Stimulated activated CD8-positive, alpha-beta memory T cell treated with anti-CD3 and anti-CD28 coated beads, Interleukin-4, amount 100 ng/mL, for 4 hours (primary cell): ENCODE measurements at places on chromosomes 7 and 10.

DNA sequence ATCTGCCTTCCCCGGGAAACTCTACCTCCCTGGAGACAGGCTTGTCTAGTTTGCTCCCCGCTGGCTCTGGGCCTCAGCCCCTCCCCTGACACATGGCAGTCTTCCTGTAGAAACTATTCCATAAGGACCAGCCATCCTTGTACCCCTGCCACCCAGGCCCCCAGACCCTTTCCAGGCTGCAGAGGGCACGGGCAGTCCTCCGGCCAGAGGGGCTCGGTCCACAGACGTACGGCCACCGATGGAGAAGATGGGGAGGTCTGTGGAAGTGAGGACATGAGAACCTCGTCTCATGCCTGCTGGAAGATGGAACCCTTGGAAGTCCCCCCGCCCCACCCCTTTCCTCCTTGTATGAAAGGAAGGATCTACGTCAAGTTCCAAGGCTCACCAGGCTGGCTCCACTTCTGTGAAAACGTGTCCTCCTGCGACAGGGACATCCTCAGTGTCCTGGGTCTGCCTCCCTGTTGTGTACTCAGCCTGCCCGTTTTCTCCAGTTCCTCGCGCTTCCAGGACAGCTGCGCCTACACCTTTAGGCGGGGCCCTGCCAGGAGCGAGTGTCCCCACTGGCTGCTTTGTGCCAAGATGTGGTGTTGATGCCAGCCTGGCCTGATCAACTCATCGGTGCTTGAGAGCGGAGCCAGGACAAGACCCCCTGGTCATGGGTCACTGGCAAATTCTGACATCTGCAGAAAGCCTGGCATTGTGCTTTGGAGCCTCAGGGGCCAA lies 414.9 kb downstream of the GLRX3 start:
- DNase-seq, result no peak

- no peak for DNase-seq
Observed at GRCh38 chr7:150351587-150352194, 10.3 kb upstream of the RARRES2 start.

GRCh38 chr7:33243319-33243881 lies 114.0 kb downstream of the BBS9 start:
- DNase-seq, result no peak

DNA sequence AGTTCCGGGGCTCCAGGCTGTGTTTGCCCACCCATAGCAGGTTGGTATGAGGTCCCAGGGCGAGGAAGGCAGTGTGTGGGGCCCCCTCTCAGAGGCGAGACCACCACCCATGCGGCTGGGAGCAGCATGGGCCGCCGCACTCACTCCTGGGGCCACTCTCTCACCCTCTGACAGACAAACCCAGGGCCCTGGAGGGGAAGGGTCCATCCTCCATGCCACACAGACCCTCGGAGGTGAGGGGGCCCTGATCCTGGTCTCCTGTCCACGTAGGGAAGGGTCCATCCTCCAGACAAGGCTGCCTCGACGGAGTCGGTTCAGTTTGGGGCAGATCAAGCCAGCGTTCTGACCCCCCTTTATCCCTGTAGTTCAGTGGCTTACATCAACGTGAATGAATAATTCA lies 230.8 kb downstream of the ELFN1 start:
- DNase-seq, result no peak

DNA sequence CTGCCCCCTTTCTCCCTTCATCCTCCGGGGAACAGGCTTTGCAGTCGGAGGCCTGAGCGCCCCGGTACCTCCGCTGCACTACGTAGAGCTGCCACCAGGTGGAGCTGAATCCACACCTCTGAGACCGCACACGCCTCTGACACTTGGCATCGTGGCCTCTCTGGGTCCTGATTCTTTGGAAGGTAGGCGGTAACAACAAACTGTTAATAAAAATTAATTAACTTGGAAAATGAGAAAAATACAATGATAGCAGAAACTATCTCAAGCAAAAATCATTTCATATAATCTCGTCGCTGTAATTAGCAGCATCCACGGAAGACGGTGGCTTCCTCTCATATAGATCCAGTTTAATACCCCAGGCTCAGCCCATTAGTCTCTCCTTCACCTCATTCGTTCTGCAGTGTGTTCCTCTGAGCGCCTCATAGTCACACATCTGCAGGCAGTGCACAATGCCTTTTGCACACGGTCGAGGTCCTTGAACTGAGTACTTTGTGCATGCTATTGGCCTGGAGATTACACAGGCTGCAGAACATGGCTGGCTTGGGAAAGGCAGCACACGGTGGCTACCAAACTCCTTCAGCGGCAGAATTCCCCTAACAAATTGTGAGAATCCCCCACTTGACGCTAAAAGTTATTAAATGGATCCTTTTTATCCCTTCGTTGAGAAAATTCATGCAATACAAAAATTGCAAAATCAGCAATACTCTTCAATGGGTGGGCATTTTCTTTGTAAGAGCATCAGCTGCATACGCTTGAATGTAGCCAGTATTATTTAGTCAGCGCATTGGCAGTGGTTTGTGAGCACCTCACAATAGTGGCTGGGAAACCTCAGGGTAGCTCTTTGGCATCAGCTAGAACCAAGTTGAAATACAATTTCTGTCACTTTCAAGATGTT lies 18.7 kb downstream of the OR9A2 start:
- peak; percentile 69 for DNase-seq

- DNase-seq, result no peak
Observed at GRCh38 chr7:18354108-18355085, 141.2 kb upstream of the HDAC9 start.

GRCh38 chr7:84232646-84233045 lies 38.1 kb upstream of the SEMA3A start:
- DNase-seq, result no peak

GRCh38 chr10:5092848-5093790 lies 1.1 kb upstream of the AKR1C3 start:
- DNase-seq, result no peak

DNA sequence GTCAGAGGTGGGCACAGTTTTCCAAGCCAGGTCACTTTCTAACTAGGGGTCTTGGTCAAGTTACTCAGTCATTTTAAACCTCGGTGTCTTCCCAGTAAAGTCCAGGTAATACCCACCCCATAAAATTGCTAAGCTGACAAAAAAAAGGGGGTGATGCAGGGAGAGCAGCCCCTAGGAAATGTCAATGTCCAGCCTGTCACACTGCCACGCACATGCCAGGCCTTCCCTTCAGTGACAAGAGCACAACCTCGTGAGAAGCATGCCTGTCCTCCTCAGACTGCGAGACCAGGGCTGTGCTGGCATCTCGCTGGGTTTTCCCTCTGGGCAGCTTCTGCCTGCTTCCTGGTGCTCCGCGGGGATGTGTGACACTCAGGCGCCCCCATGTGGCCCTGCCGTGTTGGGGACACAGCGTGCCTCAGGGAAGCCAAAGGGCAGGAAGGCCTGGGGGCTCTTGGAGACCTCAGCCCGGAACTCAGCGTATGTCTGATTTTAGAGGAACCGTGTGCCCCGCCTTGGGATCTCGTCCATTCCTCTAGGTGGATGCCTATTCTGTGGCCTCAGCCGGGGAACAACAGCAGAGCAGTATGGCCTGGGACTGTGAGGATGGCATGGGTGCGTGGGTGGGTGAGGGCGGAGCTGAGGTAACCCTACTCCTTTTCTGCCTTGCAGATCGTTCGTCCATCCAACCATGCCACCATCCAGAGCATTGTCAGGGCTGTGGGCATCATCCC lies 10.2 kb upstream of the GDF2 start:
- DNase-seq, result peak; percentile 54

GRCh38 chr10:70063418-70064098 lies 10.9 kb downstream of the MACROH2A2 start:
- no peak for DNase-seq

GRCh38 chr10:56035489-56035888 lies 325.6 kb downstream of the ZWINT start:
- no peak for DNase-seq

- DNase-seq, result no peak
Observed at GRCh38 chr10:71380841-71381240, 15.9 kb upstream of the CDH23 start.

DNA sequence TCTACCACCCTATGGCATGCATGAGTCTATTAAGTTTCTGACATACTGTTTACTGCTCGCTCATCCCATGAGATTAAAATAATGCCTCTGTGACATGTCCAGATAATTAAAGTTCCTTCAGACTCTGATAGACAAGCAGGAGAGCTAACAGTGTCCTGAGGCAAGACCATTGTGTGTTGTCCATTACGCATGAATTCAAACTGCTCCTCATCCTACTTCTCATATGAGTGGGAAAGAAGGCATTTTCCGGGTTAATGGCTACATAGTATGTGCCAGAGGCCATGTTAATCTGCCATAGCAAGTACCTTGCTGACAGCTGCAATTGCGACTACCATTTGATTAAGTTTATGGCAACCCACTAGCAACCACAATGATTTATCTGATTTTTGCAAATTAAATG lies 113.3 kb downstream of the GNAI1 start:
- DNase-seq, result no peak

GRCh38 chr7:91288208-91288824 lies 24.1 kb downstream of the FZD1 start:
- DNase-seq, result no peak

DNA sequence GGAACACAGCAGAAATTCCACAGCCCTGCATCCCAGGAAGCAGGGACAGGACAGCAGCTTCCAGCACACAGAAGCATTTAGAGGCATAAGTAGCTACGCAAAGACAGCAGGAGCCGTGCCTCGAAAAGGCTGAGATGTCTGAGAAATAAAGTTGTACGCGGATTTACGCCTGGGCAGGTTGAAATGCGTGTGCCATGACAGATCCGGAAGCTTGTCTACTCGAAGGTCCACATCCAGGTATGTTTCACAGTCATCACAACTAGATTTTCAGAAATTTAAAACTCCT lies 26.1 kb downstream of the DIP2C start:
- no peak for DNase-seq

GRCh38 chr10:71475243-71475871 lies 78.6 kb downstream of the CDH23 start:
- no peak for DNase-seq

DNA sequence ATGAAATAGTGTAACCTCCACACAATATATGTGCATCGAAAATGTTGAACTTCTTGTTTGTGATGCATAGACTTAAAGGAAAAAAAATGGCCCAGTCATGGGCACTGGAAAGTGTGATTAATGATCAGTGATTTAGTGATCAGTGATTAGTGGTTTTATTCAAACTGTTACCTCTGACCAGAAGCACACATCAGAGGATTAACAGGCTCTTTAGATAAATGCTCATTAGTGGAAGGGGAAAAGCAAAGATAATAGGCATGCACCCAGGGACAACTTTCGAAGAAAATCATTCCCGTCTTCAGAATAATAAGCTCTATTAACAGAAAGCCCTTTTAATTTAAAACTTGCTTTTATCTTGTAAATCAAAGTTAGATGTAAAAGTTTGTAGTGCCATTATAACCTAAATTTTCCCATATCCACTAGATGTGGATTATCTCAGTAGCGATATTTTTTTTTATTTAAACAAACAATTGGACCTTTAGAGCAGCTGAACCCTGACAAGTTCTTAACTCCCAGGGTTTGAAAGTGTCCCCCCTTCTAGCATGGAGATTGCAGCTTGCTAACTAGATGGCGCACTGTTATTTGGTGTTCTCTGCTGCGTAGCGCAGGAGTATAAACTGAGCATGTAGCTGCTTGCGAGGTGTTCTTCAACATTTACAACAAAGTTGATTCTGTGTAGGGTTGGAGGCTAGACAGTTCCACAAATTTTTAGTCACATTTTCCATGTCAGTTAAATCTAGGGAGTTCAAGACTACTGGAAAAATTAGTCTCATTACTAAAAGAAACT lies at the start of gene CREB5:
CREB5 (plus strand) TSS at position 643 of the 787 bp plus-strand sequence. CDS start 397 bp downstream, outside the sequence.
- no peak for DNase-seq

- no peak for DNase-seq
Observed at GRCh38 chr7:98816241-98816640, 53.6 kb downstream of the TMEM130 start.

DNA sequence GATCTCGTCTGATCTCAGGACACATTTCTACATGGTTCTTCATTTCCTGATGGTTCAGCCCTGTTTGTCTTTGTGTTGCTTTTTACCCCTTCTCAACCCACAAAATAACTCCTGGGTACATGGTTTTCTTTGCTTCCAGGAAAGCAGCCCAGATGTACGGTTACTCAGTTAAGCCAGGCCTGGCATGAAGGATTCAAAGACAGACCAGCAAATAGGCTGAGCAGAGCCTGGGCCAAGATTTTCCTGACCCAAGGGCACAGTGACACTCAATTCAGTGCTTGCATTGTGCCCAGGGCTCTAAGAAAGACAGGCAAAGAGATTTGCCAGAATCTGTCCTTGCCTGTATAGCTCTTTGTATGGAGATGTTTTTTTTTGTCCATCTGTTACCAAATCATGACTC lies 340.8 kb upstream of the KIAA1217 start:
- no peak for DNase-seq

GRCh38 chr7:42722198-42722597 lies 189.7 kb downstream of the C7orf25 start:
- no peak for DNase-seq
